Activated T-cell treated with anti-CD3 and anti-CD28 coated beads for 1 hour (primary cell): ENCODE measurements at places on chromosomes 3 and 15.
A peak's percentile ranks its signal among the peaks of the same experiment; 100 is the strongest.

- DNase-seq, result peak; percentile 10
Measured at GRCh38 chr15:49235446-49236124, 65.5 kb downstream of the GALK2 start.

GRCh38 chr15:62524848-62525247, 359.8 kb upstream of the C2CD4B start:
- no peak for DNase-seq

DNA sequence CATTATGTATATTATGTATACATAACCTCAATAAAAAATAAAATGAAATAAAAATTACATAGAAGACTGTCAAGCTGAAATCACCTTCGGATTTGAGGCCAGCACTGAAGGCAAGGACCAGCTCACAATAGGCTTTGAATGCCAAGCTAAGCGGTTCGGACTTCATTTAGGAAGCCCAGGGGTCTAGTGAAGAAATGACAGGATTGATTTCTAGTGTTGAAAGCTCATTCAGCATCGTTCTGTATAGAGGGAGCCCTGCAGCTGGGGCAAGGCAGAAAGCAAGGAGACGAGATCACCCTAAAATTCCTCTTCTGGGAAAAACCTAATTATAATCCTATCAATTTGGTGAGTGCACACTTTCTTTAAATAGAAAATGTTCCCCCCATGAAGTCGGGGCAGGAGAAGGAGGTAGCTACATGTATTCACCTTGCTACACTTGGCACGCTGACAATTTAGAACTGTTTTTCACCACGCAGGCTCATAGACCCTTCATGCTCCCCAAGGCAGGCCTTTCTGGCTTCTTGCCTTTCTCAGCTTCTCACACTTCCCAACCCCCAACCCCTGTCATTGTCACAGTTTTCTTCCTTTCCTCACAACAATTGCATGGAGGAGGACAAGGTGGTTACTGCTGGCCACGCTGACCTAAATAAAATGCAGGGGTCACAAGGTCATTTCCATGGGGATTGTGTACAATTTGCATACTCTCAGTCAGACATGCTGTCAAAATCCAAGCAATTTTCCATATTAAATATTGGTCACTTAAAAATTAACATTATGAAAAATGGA, 44.4 kb upstream of the SSR3 start:
- no peak for DNase-seq

DNA sequence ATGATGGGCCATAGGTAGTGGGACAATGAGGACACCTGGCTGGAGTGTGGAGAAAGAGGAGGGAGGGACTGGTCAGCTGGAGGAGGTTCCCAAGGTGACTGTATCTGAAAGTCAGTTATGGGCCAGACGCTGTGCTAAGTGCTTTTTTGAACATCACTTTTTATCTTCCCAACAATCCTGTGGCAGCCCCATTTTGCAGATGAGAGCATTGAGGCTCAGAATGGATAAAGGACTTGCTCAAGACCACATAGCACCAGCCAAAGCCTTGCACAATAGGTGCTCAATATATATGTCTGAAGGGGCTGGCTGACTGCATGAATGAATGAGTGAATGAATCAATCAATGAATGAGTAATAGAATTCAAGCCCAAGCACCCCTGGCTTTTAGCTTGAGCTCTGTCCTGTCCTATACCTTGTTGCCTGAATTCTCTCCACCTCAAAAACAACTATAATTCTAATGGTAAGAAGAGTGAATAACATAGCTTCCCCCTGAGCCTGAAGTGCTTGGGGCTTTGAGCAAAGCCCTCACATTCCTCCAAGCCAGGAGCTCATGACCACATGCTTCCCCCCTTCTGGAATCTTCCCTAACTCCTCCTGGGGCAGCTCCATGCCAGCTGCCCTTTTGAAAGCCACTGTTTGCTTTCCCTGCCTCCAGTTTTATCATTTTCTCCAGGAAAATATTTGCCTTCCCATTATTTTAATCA, 150.9 kb downstream of the RPLP1 start:
- DNase-seq, result no peak

DNA sequence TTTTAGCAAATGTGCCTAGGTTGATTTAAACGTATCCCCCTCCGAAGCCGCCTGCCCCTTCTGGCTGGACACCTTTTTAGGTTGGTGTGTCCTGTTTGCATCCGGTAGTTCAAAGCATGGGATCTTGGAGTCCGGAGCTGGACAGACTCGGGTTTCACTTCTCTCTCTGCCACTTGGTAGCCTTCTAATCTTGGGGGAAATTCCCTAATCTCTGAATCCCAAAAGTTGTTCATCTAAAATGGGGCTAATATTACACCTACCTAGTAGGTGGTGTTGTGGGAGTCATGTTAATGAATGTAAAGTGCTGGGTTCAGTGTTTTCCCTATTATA, 760 bp downstream of the FANCI start:
- no peak for DNase-seq

GRCh38 chr15:41634072-41634626, 26.1 kb upstream of the MGA start:
- DNase-seq, result no peak

DNA sequence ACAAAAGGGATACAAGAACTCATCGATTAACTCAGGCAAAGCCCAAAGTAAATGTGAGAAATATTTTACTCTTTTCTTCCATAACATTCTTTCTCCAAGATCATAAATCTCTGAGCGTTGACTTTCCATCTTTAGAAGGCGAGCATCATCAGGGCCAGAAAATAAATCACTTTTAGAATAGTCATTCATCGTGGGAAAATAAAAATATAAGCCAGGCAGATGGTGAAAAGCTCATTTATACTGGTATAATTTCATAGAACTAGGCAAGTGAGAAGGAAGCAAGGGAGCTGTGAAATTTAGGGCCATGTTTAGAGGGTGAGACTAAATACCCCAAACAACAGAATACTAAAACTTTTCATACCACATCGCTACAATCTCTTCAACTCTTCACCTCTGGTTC, 191.0 kb downstream of the STT3B start:
- no peak for DNase-seq

- DNase-seq, result no peak
Measured at GRCh38 chr3:4515916-4516579, 22.9 kb downstream of the ITPR1 start.

GRCh38 chr3:11558002-11558401, 85.7 kb downstream of the VGLL4 start:
- no peak for DNase-seq

DNA sequence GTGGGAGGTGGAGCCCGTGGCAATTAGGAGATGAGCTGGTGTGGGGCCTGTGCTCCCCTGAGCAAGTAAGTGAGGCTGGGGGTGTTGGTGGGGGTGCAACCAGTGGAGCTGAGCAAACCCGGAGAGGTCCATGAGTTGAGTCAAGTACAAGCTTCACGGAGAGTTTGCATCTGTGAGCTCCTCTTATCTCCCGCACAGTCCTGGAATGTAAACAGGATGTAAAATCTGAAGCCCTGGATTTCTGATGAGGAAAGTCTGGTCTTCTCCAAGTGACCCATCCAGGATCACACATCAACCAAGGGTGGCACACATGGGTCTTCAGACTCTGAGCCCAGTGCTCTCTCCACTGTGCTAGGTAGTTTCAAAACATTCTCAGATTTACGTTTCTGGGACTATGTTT, 67.8 kb downstream of the LSM3 start:
- DNase-seq, result no peak

DNA sequence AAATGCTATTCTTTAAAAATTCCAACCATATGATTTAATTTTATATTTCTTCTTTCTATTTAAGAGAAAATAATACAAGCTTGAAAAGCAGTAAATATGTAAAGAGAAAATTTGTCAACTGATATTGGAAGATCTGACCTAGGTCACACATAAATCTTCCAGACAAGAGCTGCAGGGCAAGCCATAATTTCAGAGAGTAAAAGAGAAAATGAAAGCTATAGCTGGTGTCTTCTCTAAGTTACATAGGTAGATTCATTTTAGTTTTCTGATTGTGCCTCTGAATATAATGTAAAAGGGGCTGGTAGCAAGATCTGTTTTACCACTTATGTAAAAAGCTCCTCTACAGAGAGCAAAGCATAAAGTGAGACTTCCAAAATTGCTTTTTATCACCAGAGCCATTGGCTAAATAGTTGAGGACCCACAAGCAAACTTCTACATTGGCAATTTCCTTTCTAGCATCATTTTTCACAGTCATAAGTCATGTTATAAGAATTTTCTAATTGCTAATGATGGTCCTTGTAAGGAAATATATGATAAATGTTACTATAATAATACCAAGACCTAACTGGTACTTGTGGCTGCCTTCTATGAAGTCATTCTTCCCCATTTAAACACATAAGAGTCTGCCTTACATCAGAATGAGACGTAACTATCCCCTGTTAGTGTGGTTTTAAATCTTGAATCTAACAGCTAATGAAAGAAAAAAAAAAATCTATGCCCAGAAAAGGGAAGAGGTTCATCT, 80.8 kb upstream of the SKOR1 start:
- no peak for DNase-seq

GRCh38 chr3:194293546-194294198, 57.5 kb downstream of the CPN2 start:
- DNase-seq, result no peak

DNA sequence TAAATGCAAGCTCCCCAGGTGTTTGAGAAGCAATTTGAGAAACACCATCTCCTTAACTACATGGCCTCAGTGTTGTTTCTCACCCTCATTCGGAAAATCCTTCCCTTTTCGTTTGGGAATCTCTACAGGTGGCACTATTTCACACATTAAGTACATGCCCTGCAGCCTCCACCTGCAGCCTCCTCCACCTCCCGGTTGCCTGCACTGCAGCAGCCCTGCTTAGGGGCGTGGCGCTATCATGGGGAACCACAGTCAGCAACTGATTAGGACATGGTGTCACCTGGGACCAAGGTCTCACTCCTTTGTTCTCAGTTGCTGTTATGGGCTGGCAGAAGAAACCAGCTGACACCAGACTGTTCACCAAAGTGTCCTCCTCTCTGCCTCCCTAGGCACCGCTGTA, 11.7 kb upstream of the ZNF774 start:
- DNase-seq, result no peak

DNA sequence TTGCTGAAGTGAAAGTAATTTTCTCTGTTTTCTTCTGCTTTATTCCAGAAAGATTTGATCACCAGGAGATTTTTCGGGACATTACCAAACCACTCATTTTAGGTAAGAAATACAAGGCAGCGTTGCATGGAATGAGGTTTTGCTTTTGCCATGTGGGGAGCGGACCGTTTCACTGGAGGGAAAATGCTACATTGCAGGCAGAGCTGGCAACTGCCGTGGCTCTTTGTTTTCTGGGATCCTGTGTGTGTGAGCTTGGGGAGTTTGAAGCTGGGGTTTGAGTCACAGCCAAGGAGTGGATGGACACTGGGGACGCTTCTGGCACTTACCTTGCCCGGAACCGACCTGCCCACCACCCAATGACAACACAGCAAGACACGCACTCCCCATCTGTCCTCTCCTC, 109.9 kb downstream of the APBA2 start:
- no peak for DNase-seq

DNA sequence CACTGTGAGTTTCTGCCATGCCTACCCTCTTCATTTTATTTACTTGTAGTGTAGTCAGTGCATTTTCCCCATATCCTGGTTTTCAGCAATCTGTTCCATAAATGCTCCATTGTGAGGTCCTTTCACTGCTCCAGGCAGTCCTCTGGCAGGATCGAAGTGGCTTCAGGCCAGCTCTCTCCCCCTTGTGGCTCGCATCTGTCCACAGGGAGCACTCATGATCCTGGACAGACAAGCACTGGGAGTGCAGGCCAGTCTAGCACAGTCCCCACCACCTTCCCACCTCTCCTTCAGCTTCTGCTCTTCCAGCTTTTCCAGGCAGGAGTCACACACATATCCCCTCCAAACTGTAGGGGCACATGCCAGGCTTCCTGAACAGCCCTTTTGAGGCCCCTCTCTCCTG, 173.6 kb downstream of the PPM1L start:
- DNase-seq, result no peak

GRCh38 chr3:37689645-37690356, 171.9 kb upstream of the CTDSPL start:
- DNase-seq, result no peak

GRCh38 chr3:103499132-103499900, 1064.5 kb downstream of the ZPLD1 start:
- no peak for DNase-seq

GRCh38 chr15:70293591-70294470, 196.1 kb upstream of the TLE3 start:
- no peak for DNase-seq

DNA sequence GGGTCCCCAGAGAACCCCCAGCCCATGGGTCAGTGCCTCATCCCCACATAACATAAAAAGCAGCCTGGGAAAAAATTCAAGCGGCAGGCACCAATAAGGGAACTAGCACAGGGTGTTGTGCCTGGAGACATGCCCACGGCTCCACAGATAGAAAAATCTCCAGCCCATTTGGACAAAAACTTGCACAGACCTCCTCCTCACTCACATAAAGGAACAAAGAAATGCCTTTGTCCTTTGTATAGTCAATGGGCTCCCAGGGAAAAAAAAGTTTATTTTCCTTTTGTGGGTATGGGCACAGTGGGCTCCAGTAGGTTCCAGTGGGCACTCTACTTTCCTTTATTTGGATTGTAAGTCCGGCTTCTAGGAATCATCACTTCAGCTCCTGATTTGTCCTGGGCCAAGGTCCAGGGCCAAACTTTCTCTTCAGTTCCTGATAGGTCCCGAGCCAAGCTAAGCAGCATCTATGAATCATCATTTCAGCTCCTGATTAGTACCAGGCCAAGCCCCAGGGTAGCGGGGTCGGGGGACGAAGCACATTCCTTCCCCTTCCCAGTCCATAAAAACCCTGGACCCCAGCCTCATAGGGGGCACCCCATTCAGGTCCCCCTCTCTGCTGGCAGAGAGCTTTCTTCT, 1.6 kb upstream of the DNAH12 start:
- no peak for DNase-seq

- no peak for DNase-seq
Measured at GRCh38 chr15:27258287-27258686, 287.3 kb downstream of the GABRG3 start.

GRCh38 chr3:127170814-127171213, 22.1 kb upstream of the PRR23E start:
- no peak for DNase-seq
